Stimulated activated CD4-positive, alpha-beta T cell treated with anti-CD3 and anti-CD28 coated beads, Interleukin-1b, Interleukin-23, amount 100 ng/mL, for 48 hours (primary cell): ENCODE measurements at places on chromosomes 11 and 22.

GRCh38 chr11:70502677-70503467 lies 104.5 kb downstream of the CTTN start:
- no peak for DNase-seq

DNA sequence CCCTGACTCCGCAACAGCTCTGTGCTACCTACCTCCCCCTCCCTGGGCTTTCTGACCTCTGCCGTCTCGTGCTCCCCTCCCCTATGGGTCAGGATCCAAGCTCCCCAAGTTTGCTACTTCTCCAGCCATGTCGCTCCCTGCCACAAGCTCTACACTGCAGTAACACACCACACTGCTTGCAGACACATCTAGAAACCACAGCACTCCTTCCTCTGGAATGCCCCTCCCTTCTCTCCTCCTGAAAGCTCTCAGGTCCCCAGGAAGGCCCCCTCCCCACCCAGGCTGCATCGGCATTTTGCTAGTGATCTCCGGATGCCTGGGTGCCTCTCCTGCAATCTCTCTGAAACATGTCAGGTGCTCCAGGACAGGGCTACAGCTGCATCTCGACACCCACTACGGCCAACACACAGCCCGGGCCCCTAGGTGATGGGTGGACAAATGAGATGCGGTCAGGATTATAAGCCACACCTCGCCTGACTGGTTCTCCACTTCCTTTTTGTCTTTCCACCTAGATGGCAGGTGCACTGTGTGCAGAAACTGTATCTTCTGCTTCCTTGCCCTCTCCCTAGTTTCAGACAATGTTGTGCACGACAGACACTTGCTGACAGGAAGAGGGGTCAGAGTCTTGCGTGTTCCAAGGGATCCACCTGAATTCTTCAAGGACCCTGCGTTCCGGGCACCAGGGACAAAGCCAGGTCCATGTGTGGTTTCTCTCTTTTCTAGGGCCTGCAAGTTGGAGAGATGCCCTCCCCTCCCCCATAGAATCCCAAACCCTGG lies 22.9 kb downstream of the RPUSD4 start:
- no peak for DNase-seq

DNA sequence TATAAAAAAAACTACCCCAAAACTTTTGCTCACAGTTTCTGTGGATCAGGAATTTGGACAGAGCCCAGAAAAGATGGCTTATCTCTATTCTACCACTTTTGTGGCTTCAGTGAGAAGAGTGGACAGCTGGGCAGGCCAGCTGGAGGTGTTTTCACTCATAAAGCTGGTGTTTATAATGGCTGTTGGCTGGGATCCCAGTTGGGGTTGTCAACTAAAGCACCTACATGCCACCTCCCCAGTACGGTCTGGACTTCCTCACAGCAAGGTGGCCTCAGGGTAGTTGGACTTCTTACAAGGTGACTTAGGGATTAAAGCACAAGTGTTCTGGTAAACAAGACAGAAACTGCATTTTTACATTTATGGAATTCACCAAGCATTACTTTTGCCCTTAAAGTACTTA lies 171.0 kb downstream of the NELL1 start:
- DNase-seq = no peak

DNA sequence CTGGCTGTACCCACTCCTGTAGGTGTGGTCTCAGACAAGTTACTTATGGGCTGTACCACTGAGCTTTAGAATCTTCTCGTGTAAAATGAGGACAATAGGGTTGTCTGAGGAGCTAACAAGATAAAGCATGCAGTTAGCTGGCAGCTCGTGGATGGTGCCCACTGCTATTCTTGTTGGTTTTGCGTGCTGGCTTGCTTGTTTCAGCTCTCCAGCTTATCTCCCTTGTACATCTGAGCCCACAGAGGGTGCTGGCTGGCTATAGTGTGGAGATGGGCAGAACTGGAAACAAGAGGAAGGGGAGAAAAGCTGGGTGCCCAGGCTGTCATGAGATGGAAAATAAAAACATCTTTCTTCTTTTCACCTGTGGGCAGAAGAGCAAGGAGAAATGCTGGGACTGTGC lies 46.5 kb upstream of the GALNT18 start:
- DNase-seq = no peak

GRCh38 chr11:72762641-72763304 lies 10.6 kb upstream of the ARAP1 start:
- DNase-seq = no peak

DNA sequence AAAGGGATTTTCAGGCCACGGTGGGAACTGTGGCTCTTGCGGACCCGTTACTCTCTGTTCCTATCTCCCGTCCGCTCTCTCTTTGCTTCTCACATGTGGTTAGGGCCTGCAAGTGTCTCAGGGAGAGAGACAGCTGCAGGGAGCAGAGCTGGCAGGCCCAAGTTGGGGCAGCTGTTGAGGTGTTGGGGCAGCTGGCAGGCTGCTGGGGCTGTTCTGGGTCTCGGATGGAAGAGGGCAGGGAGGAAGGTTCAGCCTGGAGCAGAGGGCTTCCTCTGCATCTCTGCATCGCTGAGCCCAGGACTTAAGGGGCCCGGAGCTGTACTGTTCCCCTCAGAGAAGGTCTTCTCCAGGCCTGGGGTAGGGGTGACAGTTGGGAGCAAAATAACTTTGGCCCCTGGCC lies 2.6 kb upstream of the CNIH2 start:
- no peak for DNase-seq

- no peak for DNase-seq
Observed at GRCh38 chr11:110691926-110692325, 20.3 kb downstream of the ARHGAP20 start.

DNA sequence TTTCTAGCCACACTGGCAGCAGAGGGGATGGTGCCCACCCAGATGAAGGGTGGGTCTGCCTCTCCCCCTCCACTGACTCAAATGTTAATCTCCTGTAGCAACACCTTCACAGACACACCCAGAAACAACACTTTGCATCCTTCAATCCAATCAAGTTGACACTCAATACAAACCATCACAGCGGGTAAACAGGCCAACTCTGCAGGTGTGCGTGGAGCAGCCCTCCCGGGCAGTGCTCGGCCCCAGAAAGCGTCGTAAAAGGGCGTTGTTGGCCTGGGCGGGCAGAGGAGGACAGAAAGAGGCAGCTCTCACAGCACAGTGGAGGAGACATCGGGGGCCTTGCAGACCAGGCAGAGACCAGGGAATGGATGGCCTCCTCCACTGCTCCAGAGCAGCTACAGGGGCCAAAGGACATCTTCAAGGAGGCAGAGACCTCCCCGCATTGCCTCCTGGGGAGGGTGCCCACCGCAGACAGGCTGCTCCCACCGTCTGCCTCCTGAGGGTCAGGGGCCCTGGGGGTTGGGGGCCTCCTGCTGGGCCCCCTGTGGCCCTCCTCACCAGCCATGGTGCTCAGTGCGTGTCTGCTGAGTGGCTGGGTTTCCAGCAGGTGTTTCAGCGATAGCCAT lies 56.1 kb upstream of the FADD start:
- DNase-seq = no peak

DNA sequence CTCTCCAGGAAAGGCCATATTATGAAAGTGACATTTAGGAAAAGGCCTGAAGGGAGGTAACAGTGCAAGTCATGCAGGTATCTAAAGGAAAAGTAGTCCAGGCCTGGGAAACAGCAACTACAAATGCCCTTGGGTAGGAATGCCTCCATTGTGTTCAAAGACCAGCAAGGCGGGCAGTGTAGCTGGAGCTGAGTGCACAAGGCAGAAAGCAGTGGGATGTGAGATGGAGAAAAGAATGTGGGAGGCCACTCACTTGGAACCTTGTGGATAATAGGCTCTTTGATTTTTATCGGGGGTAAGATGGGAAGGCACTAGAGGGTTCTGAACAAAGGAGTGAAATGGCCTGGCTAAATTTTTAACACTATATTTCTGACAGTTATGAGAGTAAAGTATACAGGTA lies 188.6 kb downstream of the PGR start:
- DNase-seq = no peak

- DNase-seq = no peak
Observed at GRCh38 chr11:17542249-17542648, 2.0 kb downstream of the USH1C start.

DNA sequence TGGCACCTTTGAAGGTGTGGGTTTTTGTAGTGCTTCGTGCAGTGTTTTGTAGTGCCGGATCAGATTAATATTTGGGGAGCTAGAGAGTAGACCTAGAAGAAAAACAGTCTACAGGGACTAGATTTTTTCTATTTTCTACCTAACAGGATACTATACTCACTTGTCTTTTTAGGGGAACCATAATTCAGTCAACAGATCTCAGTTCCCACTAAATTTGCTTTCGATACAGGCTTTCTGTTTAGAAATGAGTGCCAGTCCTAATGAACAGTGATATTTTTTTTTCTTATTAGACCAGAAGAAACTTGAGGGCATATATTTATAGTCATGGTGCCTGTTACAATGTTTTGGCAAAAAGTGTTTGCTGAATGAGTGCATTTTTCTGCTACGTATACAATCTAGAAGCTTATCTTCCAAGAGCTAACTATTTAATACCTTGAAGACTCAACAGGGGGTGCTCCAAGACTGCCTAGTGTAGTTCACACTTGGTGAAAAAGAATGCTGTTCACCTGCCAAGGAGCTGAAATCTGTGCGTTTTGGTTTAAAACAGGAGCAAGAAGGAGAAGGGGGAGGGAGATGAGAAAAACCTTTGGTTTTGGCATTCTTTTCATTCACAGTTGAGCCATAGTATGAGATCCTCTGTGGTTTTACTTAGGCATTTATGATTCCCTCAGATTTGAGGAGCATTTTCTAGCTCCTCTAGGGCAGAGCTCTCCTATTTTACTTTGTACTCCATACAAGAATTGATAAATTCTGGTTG lies 44.9 kb upstream of the VSTM5 start:
- DNase-seq = no peak

- no peak for DNase-seq
Observed at GRCh38 chr11:113814181-113814580, 34.6 kb downstream of the CLDN25 start.

DNA sequence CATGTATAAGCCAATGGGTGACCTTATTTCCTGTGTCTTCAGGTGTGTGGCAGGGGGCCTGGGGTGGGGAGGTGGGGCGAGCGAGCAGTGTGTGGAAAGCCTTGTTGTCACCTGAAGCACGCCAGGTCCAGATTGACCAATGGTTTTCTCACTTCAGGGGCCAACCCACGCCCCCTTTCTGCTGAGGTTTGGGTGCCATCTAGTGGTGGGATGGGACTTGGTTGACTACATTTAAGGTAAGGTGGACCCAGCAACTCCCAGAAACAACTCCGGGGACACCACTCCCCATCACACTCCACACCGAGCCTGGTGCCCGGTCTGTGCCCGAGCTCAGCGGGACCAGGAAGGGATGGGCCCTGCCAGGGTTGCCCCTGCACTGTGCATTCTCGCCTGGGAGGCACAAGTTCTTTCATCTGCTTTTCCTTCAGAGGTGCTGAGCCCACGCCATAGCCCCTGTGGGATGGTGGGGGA lies 40.0 kb downstream of the TPCN2 start:
- peak; percentile 58 for DNase-seq

GRCh38 chr11:83681906-83682610 lies 395.9 kb upstream of the CCDC90B start:
- no peak for DNase-seq

GRCh38 chr11:46413760-46414465 lies 22.3 kb upstream of the CHRM4 start:
- no peak for DNase-seq

- DNase-seq = no peak
Observed at GRCh38 chr22:42056757-42057511, 13.7 kb downstream of the NAGA start.

- DNase-seq = no peak
Observed at GRCh38 chr11:130908770-130909625, 7.3 kb downstream of the SNX19 start.
